ENCODE measurements at places on chromosomes 5 and 9. TPM values are rescaled to one million over a fixed set of nuclear protein-coding genes. Genes with fewer than 3 reads are reported as not detected.

- DNase-seq = no peak
Observed at GRCh38 chr5:7415123-7415522, 19.2 kb downstream of the ADCY2 start.

DNA sequence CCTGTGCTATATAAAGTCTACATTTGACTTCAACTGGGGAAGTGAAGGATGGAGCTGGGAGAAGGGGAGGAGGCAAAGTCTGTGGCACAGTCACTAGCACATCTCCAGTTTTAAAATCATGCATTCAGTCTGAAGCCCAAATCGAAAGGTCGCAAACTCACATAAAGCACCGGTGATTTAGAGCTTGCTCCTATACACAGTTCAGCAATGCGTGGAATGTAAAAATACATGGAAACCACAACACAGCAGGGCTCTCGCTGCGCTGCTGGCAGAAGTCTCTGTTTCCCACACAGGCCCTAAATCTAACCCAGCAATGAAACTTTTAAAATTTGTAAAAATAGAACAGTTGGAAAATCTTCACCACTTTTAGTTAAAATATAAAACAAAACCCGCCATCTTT is 68.2 kb downstream of the EBF1 start:
- DNase-seq = no peak

- DNase-seq = no peak
Observed at GRCh38 chr5:118863345-118863744, 125.0 kb downstream of the DTWD2 start.

The NTRK2 gene
- 95.7 TPM for polyA plus RNA-seq

The PCDHB13 gene
- polyA plus RNA-seq = 7.2 TPM

- no peak for DNase-seq
Observed at GRCh38 chr5:39207345-39208045, 11.9 kb downstream of the FYB1 start.

DNA sequence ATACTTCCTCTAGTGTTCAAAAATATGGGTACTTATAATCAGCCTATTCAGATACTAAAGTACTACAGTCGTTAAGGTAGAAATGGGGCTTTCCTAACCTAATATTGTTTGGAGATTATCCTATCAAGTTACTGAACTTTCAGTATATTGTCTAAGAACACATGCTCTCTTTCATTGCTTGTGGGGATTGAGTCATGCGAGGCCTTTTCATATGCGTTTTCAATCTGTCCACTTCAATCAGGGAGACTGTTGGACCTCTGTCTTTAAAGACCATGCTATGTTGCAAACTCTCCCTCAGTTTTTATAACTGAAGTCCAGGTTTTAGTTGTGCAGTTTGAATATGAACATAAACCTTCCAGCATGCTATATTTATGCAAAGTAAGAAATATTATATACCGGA is 15.0 kb downstream of the PRR16 start:
- no peak for DNase-seq

DNA sequence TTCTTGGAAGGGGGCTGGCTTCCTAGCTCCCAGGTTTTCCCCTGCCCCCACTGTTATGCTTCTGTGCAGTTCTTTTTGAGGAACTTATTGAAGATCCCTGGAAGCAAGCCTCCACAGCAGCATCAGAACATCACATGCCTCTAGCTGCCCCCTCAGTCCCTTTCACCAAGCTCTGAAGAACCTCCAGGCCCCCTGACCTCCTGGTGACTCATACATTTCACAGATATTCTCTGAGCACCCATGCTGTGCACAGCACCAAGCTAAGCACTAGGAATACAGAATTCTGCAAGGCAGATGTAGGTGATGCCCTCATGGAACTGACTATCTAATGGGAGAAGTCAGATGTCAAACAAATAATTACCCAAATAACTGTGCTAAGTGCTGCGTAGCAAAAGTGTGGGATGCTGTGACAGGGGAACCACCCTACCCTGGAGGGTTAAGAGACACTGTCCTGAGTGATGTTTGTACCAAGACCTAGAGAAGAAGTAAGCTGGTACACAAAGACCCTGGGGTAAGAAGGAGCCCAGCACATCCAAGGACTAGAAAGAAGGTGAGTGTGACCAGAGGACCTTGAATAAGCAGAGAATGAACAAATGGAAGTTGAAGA is 213.7 kb upstream of the NR4A3 start:
- no peak for DNase-seq

Data from renal cortex interstitium (tissue), 15 donors.